ENCODE measurements at places on chromosomes 2 and 18.

DNA sequence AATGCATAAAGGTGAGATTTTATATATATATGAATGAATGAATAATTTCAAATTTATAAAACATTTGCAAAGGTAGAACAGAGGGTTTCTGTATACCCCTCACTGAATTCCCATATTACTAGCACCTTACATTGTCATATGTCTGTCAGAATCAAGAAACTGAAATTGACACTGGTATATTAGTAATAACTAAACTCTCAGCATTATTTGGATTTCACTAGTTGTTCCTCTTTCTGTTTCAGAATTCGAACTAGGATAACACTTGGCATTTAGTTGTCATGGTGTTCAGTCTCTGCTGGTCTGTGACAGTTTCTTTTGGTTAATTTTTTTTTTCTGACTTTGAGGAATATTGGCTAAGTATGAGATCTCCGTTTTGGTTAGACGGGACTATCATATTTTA is 275.9 kb downstream of the DCC start:
- DNase-seq, result no peak

GRCh38 chr2:7089898-7090510 is 172.8 kb downstream of the RNF144A start:
- DNase-seq, result no peak

DNA sequence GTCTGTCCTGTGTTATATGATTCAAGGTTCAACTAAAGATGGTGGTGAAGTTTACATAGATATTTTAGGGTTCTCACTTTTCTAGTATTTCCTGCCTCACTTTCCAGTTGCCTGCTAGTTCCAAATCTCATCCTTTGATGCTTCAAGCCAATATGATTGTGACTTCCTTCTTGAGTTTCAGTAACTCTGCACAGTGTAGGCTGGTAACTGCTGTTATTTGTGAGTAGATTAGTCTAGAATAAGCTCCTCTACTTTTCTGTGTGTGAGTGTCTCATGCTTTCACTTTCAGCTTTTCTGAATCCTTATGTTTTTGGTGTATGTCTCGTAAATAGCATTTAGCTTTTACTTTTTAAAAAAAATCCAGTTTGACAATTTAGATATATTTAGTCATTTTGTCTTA is 42.6 kb downstream of the GALNT1 start:
- DNase-seq, result no peak

- no peak for DNase-seq
Observed at GRCh38 chr18:35949090-35949489, 23.4 kb upstream of the RMP24 start.

- DNase-seq, result no peak
Observed at GRCh38 chr2:132998221-132998620, 328.2 kb upstream of the LYPD1 start.

- DNase-seq, result no peak
Observed at GRCh38 chr2:111702119-111702803, 181.7 kb downstream of the ANAPC1 start.

DNA sequence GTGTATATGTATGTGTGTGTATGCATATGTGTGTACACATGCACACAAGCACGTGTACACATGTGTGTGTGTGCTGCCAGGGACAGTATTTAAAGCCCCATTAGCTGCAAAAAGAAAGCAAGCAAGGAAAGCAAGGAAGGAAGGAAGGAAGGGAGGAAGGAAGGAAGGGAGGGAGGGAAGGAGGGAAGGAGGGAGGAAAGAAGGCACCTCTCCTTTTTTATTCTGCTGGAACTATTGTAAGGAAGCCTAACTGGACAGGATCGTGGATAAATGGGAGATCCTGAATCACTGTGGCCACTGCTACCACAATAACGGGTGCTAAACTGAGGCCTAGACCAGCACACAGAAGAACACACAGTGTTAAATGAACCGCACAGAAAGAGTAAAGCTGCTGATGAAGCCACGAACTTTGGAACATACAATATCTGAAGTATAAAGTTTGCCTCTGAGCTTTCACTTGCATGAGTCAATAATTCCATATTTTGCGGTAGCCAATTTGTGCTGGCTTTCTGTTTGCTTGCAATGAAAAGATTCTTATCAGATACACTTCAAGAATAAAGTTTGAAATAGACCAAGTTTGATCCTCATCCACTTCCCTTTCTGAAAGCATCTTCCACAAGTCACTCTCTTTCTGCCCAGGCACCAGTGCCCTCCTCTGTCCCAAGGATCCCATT is 15.5 kb downstream of the CACNB4 start:
- no peak for DNase-seq

DNA sequence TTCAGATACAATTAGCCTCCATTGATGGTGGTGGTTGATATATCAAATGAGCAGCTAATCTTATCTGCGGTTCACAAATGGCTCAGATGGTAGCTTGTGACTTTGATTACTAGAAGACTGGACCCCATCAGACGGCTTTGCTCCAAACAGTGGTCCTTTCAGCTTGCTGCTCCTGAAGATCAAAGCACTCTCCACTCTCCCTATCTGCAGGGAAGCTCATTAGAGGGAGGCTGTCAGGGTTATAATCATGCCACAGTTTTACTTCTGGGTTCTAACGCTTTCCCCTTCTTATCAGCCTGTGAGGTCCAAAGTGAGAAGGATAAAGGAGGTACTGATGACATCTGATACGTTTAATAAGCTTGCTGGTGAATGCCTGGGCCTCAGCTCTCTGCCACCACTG is 247.1 kb upstream of the NT5C1B start:
- no peak for DNase-seq

All from cortex of kidney (tissue), 1 donor.